Heart right ventricle (tissue), 16 donors: ENCODE measurements at places on chromosomes 1 and 21. TPM values are rescaled to one million over a fixed set of nuclear protein-coding genes. Genes with fewer than 3 reads are reported as not detected.

Gene ARHGAP30
- total RNA-seq: 2.3 TPM

Gene LPAR3
- total RNA-seq: 17.3 TPM

Gene HNRNPR
- total RNA-seq: 62.8 TPM

Gene KCNJ9
- 0.07 TPM for total RNA-seq

Gene ETV3L
- total RNA-seq: not detected

Gene TP73
- not detected for total RNA-seq

Gene SON
- total RNA-seq: 145 TPM

Gene WDR77
- 38.1 TPM for total RNA-seq
